ENCODE measurements at places on chromosomes 4 and X.

DNA sequence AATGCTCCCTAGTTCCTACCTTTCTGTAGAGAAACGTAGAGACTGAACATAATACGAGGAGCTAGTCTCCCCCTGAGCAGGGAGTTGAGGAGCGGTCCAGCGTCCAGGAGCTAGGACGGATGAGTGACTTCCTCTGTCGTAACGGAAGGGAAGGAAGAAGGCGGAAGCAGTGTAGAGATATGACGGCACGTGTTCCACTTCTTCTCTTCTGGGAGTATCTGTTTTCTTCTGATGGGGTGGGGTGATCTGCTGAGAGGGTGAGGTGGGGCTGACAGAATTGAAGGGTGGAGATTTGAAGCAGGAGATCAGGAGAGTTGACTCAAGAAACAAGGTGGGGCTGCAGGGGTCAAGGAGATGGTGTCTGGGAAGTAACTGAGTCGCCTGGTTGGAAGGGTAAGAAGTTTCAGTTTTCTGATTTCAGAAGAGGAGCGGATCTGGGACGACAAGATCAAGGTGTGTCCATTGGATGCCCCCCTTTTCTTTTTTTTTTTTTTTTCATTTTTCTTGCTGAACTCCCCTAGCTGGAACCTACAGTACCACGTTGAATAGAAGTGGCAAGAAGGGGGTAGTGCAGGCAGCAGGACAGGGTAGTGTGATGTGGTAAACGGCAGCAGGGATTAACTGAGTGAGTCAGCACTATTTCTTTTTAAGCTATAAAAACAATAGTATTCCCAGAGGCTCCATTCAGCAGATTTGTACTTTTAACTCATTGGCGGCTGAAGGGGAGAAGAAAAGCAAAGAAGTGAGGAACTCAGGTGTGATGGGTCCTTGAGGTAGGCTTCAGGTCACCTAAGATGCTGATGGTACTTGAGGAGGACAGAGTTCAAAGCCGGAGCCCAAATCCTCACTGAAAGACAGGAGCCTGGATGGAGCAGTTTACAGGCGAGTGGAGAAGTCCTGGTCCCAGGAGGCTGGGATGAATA, 50.8 kb upstream of the SETD7 start:
- DNase-seq, result no peak

- DNase-seq, result no peak
These were observed 387.9 kb upstream of the TENM3 start for GRCh38 chr4:181855307-181855706.

- DNase-seq, result no peak
These were observed 189.0 kb upstream of the HCCS start for GRCh38 chrX:10922159-10922558.

DNA sequence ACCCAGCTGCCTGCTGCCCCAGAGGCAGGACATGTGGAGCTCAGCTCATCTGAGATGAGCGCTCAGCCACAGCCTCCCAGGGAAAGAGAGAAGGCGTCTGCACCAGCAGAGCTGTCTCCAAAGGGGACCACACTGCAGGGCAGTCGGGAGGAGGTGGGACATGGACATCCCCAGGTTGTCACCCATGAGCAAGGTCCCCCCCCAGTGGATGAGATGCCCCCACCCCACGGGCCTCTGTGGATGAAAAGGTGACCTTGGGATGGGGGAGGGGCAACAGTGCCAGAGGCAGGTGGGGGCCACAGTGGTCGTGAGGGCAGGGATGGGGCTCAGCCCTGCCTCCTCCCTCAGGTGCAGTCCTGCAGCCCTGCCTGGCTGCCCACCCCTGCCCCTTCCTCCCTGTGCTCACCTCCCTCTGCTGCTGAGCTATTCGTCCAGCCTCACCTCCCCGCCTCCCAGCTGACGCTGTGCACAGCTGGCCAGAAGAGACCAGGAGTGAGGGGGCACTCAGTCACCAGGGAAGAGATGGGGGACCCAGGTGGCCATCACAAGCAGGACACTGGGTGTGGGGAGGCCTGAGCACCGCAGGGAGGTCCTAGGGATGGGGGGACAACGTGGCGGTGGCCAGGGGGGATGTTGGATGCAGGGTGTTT, 9.3 kb downstream of the NKX1-1 start:
- DNase-seq, result no peak

DNA sequence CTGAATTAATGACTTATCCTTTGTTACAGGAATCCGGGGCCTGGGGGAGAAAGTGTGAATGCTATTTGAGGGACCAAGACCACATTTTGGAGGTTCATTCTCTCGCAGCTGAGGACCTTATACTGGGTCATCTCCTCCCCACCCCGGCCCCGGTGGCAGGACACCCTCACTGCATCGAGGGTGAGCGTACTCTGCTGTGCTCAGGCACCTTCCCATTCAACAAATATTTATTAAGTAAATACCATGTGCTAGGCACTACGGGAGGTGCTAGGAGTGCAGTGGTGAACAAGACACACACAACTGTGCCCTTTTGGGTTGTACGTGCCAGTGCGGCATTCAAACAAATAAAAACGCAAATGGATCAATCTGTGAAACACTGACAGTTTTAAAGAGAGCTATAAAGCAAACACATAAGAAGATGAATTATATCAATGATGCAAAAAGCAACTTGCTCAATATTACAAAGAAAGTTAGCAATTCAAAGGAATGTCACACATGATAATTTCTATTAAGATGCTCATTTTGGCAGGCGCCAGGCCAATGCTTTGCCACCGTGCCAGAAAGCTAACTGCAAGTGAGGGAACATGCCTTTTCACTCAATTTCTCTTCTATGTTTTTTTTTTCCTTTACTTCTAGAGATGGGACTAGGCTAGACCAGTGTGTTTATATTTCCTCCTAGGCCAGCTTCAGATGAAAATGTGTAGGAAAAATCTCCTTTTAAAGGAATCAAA, 24.6 kb downstream of the ADGRG2 start:
- DNase-seq, result no peak

DNA sequence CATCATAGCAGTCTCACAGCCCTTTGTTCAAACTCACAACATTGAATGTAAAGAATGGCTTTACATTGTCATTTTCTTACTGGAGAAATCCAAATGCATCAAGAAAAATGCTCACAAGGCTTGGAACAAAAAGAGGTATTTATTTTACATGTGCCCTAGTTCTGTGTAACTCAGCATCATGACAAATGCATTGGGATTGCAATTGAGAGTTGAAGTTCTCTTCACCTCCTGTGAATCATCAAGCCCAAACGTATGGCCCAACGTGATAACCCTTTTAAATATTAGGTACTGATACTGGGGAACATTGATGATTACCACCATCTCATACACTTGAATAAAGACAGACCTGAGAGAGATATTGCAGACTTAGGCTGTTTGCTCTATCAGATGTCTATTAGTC, 61.6 kb downstream of the GASK1B start:
- no peak for DNase-seq

DNA sequence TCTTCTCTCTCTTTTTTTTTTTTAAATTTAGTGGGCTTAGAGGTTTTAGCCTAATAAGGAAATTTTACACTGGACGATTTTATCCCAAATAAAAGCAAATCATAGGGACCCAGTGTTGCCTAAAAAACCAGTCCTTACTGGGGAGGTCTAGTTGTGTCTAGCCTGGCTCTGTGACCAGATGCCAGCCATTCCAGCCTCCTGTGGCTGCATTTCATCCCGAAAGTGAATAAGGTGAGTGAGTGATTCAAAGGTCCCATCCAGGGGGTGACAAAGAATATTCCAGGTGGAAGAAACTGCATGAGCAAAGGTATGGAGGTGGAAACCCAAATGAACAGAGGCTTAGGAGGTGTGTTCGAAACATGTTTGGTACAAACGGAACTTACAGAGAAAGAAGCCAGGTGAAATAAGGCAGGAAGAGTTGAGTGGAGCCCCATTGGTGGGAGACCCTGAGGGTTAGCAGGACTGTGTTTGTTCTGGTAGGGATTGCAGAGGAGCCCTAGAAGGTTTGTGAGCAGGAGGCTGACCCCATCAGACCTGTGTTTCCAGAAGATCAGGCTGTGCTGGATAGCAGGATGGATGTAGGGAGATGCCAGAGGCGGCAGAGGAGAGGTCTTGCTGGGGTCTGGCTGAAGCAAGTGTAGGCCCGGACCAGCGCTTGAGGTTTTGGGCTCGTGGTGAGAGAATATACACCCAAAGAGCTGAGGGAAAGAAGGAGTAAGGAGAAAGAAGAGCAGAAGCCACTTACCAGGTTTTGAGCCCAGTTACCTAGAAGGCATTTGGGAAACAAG, 31.6 kb downstream of the PTTG2 start:
- no peak for DNase-seq

DNA sequence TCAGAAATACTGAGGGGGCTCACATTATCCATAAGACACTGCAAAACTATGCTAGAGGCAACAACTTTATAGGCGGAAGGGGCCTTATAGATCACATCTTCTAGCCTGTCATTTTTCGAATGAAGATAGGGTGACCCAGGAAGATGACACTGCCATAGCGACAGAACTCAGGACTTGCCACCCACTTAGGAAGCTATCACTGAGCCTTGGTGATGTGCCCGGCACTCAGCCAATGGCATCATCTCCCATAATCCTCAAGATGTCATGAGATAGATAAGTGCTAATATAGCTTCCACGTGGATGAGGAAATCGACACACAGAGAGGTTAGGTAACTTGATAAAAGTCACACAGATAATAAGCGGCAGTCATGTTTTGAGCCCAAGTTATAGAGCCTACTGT, 346.6 kb downstream of the DHX15 start:
- no peak for DNase-seq

DNA sequence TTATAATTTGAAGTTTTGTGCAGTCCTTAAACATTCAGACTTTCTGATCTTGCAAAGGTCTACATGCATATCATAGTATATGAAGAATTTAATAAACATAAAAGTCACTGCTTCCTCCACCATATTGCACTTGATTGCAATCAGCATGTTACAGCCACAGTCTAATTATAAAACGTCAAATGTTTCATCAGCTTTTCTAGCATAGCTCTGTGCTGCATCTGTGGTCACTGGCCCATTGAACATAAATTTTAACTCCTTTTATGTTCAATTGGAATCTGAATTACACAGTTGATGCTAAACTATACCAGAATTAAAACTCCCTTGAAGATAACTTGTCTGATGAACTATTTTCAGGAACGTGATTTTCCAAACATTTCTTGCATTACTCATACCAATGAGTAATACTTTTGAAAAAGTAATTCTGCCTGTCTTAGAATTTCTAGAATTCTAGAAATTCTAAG, 329.1 kb downstream of the GALNTL6 start:
- no peak for DNase-seq

DNA sequence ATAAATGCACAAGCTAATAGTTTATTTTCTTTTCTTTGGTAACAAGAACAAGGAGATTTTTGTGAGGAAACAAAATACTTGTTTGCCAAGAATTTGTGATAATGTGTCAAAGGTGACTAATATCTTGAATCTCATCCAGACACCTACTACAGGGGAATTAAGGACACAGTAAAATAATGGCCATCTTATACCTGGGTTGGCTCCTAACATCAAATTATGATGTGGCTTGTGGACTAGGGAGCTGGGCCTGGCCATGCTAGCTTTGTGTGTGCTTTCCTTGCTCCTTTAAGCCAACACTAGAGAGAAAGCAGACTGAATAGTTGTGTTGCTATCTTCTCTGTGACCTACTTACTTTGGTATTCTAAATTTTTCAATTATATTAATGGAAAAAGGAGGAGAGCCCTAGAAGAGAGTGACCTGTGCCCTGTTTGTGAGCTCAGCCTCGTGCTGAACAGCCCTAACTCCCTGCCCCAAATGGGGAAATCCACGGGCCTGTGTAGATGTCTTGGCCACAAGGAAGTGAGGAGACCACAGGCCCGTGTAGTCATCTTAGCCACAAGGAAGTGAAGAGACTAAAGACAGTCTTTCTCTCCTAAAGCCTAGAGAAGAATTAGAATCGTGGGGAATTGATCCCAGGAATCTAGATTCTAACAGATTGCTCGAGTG, 23.3 kb downstream of the ARHGAP24 start:
- DNase-seq, result no peak

DNA sequence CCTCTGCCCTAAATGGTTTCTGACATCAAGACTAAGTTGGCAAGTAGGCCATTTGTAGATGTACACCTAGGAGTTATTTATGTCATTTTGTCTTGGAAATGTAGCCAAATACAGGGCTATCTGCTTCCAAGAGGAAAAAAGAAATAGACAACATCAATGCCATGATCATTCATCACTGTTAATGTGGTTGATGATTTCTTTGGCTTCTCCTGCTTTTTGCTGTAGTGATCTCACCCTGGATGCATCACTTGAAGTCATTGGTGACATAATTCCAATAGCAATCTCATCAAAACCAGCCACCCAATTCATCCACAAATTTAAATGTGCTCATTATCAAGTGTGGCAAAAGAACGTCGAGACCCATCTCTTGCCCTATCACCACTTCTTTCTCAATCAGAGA, 222.6 kb upstream of the PPARGC1A start:
- DNase-seq, result no peak

DNA sequence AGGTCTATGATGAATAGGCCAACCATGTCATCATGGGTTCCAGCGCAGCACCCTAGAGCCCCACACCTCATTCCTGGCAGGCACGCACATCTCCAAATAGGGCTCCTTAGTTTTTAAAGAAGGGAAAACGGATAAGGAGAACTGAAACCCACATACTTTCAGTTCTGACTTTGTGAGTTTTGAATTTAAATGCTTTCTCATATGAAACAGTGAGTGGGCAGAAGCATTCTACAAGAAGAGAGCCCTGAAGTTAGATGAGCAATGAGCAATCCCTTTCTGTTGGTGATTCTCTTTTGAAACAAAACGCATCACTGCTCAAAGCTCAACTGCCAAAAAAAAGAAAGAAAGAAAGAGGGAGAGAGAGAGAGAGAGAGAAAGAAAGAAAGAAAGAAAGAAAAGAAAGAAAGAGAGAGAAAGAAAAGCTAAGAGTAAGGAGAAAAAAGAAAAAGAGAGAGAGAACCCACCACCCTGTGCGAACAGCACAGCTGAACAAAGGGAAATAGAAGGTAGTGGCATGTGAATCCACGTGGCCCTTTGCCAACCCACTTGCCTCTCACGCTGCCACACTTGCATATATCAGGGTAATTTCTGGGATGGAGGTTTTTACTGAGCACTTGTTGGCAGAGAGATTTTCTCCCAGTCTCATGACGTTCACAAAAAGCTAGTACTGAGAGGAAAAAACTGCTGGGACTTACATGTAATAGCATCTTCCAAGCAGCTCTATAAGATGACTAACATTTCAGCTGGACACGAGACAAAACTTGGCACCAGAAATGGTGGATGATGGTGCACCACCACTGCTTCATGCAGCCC, 31.0 kb downstream of the TMSB4X start:
- no peak for DNase-seq

DNA sequence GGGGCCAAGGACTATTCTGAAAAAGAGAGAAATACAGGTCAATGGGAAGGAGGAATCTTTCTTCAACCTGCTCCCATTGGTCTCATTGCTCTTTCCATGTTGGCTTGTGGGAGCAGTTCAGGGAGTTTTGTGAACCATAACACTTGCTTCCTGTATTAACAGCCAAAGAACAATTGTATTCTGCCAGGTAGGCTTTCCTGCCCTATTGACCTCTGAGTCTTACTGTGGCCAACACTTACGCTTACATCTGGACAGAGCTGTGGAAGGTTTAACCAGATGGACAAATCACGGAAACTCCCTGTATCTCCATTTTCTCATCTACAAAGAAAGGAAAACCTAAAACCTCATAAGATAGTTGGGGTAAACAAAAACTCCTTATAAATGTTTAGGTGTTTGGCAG, 30.7 kb downstream of the MID1IP1 start:
- DNase-seq, result no peak

GRCh38 chr4:54568184-54568583, 89.6 kb upstream of the KIT start:
- DNase-seq, result no peak

Measured in NCI-H1417 treated with DMSO at 0.1 percent for 48 hours (cell line).